Gastrocnemius medialis (tissue), 4 donors: ENCODE measurements at places on chromosomes 3 and 15. TPM values are rescaled to one million over a fixed set of nuclear protein-coding genes. Genes with fewer than 3 reads are reported as not detected.

DNA sequence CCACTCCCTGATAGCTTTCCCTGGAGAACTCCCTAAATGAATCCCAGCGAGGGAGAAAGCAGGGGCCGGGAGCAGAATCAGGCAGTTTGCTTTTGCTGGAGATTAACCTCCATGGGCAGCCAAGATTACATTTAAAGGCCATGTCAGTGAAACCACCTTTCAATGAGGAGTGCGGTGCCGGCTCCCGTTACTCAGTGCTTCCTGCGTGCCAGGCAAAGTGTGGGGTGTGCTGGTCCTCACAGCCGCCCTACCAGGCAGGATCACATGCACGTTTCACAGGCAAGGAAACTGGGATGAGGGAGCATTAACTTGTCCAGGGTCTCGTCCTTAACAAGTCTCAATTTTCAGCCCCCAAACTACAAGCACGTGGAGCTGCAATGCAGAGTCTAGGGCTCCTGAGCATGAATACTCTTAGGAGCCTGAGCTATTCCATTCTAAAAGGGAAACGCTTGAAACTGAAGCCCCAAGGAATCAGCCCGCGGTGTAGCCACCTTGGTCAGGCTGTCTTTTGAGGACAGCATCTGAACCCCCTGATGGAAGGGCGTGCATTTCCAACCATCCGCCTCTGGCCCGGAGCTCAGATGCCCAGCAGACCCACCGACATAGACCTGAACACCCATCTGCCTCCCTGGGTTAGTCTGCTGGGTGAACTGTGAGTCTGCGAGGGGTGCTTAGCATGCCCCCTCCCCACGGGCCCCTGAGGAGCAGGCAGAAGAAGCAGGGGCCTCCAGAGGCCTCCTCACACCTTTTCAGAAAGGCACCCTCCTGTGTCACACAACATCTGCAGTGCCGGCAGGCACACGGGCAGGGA, 5.6 kb downstream of the IGDCC3 start:
- no peak for DNase-seq

DNA sequence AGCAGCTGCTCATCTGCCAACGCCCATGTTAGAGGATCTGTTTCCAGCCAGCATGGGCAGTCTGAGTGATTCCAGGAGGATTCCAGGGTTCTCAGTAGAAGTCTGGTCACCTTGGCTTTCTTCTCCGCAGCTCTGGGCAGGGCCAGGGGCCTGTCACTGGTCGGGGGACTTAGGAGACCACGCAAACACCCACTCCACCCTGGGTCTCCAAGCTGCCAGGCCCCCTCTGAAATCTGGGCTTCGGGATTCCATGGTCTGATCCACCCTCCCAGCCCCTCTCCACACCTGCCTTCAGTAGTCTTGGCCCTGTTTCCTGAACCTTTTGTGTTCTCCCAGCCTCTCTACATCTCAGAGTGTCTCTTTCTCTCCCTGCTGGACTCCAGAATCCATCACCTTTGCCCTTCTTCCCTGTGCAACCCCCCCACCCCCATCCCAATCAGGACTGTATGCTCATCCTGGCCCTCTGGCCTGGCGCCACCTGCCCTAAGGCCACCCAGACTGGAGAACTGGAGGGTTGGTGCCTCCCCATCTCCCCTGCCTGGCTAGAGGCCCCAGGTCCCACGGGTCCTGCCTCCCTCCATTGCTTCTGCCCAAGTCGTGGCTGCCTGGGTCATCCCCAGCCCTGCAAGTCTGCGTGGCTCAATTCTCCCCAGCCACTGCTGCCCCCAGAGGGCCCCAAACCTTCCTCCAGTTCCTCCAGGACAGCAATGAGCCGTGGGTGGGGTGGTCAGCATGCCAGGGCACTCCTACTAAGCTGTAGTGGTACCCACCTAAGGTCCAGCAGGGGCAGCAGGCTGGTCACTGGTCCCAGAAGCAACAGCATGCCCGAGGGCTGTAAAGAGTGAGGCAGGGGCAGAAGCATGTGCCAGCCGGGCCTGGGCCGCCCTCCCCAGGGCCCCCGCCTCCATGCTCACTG, 102.8 kb downstream of the TBC1D2B start:
- no peak for DNase-seq

DNA sequence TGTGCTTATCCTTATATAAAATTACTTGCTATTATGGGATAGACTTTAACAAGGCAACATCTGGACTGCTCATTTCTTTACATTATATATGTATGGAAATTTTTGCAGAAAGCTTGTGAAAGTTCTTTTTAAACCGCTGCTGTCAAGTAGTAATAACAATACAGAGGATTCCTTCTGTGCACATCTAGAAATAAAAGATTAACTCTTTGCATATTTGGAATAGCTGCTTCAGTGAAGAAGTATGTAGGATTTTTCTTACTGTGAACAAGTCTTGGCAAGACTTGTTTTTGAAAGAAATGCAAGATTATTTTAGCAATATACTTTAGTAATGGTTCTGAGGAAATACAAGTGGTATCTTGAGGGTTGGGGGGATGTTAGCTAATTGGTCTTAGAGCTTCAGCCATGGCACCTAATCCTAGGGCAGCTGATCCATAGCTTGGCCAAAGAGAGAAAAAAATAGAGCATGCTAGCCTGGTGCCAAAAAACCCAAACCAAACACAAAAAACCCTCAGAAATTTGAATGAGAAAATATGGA, 4.3 kb downstream of the PRKCI start:
- no peak for DNase-seq

DNA sequence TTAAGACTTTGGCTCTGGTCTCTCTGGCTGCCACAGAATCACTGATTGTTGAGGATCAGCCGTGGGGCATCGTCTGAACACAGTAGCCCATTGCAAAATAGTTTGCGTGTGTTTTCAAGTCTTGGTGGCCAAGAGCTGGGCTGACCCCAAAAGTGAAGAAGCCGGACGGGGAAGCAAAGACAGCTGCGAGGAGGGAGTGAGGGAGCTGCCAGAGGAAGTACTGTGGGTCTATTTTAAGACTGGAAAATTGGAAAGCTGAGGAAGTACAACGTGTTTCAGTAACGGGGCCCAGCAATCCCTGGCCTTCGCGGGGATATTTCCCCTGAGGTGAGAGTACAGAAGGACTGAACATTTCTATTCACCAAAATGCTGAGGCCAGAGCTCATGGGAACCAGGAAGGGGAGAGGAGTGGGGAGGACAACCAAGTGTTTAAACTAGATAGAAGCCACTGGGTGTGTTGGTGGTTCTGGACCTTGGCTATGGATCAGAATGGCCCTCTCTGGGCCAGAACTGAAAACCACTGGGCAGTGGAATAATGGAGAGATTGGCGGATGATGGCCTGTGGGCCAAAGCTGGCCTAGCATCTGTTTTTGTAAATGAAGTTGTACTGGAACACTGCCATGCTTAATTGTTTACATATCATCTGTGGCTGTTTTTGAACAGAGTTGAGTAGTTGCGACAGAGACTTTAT, 34.1 kb upstream of the LIMD1 start:
- peak; percentile 96 for DNase-seq

DNA sequence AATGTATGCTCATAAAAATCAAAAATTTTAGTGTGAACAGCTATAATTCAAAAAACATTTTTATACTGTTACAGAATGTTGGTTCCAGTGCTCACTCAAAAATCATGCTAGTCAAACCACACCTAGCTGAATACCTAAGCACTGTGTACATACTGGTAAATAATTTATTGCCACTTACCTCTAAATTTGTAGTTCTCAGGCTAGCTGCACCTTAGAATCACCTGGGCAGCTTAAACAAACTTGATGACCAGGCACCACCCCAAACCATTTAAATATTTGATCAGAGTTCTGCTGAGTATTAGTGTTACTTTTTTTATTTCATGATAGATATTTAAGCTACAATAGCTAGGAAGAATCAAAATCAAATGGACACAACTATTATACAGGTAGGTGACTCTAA, 32.3 kb upstream of the TMCO5A start:
- no peak for DNase-seq

GRK7 gene
- total RNA-seq, result 0.85 TPM

- no peak for DNase-seq
Observed at GRCh38 chr15:73617913-73618312, 15.3 kb downstream of the NPTN start.

- DNase-seq, result no peak
Observed at GRCh38 chr15:65344214-65344913, 33.4 kb downstream of the IGDCC3 start.

TFG gene
- total RNA-seq, result 60.8 TPM

DNA sequence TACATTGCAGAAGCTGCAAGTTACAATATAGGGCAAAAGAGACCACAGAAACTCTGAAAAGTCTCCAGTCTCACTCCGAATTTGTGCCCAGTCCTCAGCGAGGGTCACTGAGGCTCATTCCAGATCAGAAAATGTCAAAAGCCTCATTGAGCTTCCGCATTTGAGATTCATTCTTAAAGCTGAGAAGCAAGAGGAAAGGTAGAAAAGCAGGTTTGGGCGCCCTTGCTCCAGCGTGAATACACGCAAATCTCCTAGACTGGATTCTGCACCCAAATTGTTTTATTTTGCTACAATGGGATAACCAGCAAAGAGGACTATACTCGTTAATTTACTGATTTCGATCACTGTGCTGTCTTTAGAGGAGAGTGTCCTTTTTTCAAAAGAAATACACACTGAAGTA, 212.2 kb downstream of the STT3B start:
- no peak for DNase-seq

SI gene
- total RNA-seq, result not detected

DNA sequence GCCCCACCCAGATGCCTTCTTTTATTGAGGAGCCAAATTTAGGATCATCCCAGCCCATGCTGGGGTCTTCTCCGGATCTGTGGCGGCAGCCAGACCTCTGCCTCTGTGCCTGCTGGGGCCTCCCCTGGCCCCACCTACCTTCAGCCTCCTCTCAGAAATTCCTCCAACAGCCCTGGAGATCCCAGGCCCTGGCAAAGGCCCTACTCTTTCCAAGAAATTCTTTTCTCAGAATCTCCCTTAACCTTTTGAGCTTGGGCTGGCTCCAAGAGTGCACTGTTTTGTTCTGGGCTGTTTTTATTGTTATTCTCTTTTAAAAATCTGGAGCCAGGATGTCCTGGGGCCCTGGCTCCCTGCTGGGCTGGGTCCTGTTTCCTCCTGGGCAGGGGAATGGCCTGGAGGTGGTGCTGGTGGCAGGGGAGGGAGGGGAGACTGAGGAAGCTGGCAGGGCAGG, 57.8 kb downstream of the GRIP2 start:
- DNase-seq, result no peak

GRCh38 chr3:1191026-1191425, 98.2 kb downstream of the CNTN6 start:
- DNase-seq, result no peak

DNA sequence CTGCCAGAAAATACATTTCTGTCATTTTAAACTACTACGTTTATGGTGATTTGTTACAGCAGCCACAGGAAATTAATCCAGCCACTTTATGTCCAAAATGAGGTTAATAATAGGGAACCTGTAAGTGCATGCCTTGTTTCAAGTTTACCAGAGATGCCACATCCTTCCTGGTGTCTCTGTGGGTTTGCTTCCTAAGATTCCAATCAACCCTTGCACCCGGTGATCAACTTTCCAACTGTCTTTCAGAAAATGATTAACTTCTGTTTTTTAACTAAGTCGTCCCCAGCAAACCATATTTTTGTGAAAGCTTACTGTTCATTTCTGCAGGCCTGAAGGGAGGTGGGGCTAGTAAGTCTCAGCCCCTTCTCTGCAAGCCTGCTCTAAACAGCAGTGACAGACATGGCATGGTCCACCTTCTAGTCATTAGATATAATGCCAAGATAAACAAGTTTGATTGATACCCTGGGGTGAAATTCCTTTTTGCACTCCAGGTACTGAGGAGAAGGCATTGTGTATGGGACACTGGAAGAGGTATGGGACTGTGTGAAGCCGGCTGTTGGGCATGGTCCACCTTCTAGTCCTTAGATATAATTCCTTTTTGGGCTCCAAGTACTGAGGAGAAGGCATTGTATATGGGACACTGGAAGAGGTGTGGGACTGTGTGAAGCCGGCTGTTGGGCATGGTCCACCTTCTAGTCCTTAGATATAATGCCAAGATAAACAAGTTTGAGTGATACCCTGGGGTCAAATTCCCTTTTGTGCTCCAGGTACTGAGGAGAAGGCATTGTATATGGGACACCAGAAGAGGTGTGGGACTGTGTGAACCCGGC, 11.1 kb upstream of the TMC3 start:
- DNase-seq, result no peak

ISLR2 gene
- 1.8 TPM for total RNA-seq

DNA sequence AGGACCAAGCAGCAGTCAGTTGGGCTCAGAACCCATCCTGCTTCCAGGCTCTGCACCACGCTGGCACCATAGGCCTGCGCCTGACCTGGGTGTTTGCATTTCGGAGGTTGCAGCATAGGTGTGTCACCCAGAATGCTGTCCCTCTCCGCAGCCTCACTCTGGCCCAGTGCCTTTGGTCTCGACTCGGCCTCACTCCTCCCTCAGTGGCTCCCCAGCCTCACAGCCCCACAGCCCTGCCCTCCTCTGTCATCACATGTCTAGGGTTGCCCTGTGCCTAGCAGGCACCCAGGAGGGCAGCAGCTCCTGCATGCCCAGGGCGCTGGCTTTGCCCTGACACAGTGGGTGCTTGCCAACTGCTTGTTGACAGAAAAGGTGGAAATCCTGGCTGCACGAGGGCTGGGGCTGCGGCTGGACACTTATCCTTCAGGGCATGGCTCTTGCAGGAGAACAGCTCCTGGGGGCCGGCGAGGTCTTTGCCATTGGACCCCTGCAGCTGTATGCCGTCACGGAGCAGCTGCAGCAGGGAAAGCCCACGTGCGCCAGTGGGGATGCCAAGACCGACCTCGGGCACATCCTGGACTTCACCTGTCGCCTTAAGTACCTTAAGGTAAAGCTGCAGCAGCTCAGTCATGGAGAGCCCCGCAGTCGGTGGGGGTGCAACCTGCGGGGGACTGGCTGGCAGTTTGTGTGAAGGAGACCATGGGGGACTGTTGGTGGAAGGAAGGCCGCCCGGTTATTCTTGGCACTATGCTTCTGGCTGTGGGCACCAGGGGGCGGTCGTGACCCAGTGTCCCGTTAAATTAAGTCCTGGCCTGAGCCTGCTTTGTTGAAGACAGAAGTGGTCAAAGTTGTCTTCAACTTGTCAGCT, 16.2 kb downstream of the NISCH start:
- peak; percentile 91 for DNase-seq

PPP1R14D gene
- not detected for total RNA-seq

- no peak for DNase-seq
Observed at GRCh38 chr3:197027151-197027895, 2.3 kb downstream of the MELTF start.

- no peak for DNase-seq
Observed at GRCh38 chr3:170056710-170057454, 19.1 kb downstream of the GPR160 start.

GRCh38 chr15:42191610-42192346, 16.3 kb downstream of the VPS39 start:
- no peak for DNase-seq

DNA sequence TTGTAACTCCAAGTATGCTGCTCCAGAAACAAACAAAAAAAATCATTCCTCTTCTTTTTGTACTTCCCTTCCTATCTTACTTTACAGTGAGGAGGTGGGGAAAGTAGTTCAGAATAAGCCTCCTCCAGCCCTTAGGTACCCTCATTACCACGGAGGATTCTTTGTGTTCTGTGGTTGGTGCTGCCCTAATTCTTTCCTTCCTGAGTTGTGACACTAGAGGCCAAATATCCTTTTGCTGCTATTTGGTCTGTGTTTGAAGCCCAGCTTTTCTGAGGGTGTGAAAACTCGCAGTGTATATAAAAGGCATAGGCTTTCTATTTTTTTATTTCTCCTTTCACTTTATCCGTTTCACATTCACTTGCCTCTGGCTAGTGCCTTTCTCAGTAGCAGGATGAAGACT, 98.2 kb downstream of the HHLA2 start:
- DNase-seq, result no peak

GAP43 gene
- not detected for total RNA-seq

- DNase-seq, result no peak
Observed at GRCh38 chr15:79881668-79882067, 15.1 kb downstream of the MTHFS start.

MAGI1 gene
- 4.7 TPM for total RNA-seq

TRIM71 gene
- total RNA-seq, result not detected
